ENCODE measurements at places on chromosomes 13 and 19. TPM values are rescaled to one million over a fixed set of nuclear protein-coding genes. Genes with fewer than 3 reads are reported as not detected.
A peak's percentile ranks its signal among the peaks of the same experiment; 100 is the strongest.

GRCh38 chr13:97631158-97631557, 197.2 kb downstream of the RAP2A start:
- DNase-seq: no peak

PLPP2 gene
- 12.2 TPM for total RNA-seq

DNA sequence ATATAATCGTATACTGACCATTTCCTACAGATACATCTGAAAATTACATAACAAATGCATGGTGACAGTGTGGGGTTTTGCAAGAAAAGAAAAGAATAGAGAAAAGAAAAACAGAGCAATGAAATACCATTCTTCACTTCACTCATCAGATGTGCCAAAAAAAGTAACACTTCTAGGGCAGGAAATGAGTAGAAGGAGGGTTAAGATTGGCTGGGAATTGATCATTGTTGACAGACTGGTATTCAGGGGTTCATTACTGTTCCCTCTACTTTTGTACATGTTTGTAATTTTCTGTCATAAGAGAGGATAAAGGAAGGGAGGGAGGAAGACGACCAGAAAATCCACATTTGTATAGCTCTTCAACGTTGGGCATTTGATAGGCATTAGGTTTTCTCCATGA, 31.5 kb downstream of the ABCC4 start:
- DNase-seq: no peak

GRCh38 chr19:43532571-43532961, 422 bp upstream of the ZNF575 start:
- DNase-seq: peak; percentile 45

ZNF534 gene
- not detected for total RNA-seq
